ENCODE measurements at places on chromosomes 5 and 9.

GRCh38 chr9:108709126-108709525, 146.7 kb downstream of the ACTL7B start:
- DNase-seq = no peak

DNA sequence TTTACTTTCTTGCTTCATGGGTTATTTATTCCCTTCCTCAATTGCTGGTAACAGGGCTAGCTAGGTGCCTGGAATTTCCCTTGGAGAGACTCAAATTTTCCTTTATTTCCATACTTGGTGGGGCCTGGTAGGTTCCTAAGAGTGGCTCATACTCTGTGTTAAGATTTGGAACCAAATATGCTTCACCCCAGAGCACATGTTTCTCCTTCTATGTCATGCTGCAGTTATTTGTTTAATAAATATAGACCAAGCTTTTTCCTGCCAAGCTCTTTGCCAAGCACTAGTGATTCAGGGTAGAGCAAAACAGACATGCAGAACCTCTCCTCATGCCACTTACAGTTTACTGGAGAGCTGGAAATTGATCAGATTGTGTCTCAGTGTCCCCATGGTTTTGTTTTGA, 290.3 kb upstream of the SGCD start:
- DNase-seq = no peak

DNA sequence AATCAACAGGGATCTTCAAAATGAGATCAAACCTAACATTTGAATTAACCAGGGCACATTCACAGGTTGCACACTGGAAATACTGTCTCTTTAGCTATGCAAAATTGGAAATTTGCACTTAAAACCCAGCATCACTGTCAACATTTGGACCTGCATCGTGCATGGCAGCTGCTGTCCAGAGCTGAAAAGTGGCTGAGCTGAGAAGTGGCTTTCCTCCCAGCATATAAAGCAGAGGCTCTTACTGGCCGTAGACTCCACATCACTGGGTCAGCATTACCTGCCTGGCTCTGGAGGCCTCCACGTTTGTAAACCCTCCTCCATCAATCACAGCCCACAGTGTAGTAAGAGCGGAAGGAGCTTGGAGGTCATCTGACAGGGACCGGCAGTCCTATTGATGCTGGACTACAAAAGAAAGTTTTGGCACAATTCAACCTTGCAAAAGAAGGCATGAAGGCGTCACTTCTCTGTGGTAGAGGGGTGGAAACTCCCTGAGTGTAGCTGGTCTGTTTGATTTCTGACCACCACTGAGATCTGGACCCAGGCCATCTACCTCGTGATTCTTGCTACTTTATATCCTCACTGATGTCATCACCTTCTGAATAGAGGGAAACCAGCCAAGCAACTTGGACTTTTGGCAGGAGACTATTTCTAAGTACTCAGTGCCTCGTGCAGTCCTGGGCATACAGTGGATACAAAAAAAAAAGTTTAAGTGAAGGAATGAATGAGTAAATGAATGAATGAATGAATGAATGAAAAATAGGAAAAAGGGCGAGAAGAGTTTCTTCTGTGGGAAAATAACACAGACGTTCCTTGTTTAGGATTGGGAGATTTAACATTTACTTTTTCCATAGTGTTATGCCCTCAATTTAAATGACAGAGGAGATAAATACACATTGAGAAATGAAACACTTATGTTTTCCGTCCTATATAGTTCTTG, 14.8 kb downstream of the RASEF start:
- DNase-seq = no peak

DNA sequence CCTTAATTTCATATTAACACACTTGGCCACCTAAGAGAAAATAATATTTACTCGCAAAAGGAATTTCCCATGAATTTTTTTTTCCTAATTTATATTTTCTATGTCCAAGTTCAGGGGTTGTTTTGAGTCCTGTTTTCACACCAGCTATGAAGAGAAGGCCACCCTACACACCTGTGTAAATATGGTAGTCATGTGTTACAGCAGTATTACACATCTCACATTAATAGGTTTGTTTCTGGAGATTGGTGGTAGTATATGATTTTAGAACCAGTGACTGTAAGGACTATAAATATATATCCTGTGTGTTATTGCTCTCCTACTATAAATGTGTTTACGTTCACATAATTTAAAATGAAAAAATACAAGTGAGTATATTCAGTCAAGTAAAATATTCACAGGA, 147.5 kb downstream of the PAM start:
- DNase-seq = no peak

GRCh38 chr9:89179895-89180734, 1.5 kb upstream of the SHC3 start:
- DNase-seq = peak; percentile 57

DNA sequence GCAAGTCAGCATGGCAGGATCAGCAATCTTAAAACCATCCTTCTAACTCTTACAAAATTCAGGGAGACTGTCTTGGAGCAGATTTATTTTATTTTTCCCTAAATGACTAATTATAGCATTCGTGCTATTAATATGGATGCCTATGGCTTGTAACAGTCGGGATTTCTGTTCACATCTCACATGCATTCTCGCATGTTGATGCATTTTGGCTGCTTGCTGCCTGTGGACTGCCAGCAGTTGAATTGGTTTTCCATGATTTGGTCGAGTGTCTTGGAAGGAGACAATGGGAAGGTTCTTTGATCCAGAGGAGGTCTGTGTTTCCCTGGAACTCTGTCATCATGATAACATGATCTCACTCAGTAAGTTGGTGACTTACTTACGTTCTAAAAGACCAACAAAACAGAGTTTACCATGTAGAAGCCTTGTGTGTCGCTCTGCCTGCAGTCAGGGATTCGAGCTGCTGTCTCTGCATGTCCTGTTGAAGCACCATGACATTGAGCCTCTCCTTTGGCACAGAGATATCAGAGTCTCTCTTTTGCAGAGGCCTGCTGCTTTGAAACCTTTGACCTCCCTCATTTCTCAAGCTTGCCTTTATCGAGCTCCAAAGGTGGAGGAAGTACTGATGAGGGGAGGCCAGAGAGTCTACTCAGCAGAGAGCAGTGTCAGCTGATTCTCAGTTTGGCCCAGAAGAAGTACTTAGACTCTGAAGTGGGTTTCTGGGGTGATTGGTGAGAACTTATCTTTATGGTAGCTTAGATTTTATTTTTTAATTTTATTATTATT, 82.4 kb downstream of the ARHGAP26 start:
- no peak for DNase-seq

DNA sequence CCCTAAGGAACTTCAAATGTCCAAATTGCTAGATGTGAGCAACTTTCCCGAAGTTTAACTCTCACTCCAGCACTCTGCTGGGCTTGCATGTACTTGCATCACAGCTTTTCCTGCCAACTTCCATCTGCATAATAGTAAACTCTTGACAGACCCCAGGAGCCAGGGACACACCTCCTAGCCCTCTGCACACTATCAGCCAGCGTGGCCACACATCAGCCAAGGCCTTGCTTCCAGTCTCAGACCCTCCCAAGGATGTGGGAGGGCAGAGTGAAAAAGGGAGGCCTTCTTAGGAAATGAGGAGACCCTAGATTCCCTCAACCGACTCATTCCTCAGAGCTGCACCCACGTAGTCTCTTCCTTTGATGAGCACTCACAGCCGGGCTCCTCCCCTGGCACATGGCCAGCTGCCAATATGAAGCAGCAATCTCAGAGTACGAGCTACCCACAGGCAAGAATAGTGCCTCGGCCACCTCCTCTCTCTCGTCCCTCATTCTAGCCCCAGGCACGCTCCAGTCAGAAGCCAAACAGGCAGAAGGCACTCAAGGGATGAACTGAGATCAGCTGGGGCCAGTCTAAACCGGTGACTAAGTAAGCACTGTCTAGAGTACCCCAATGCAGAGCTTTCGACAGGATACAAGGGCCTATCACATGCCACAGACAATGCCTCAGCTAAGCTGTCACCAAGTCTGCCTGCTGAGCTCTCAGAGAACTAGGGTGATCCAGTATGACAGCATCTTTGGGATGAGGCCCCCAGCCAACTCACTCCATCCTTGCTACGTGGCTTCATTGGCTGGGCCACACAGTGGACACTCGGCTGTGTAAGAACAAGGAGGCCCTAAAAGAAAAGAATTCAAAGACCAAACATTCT, 2.3 kb downstream of the P4HA2 start:
- DNase-seq = no peak

DNA sequence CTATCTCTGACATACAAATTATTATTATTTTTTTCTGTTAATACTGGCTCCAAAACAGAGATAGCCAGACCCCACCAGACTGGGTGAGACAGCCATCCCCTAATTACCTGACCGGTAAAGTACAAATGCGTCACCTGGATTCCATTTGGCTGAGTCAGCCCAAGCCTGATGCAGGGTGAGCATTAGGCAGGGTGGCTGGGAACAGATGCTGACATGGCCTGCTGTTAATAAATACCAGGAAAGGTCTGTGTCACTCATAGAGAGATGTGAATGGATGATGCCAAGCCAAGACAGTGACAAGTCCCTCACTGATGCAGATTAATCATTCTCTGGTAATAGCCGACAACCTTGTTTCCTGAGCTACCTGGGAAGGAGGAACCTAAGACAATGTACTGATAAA, 183.5 kb downstream of the TRIM32 start:
- DNase-seq = peak; percentile 20

DNA sequence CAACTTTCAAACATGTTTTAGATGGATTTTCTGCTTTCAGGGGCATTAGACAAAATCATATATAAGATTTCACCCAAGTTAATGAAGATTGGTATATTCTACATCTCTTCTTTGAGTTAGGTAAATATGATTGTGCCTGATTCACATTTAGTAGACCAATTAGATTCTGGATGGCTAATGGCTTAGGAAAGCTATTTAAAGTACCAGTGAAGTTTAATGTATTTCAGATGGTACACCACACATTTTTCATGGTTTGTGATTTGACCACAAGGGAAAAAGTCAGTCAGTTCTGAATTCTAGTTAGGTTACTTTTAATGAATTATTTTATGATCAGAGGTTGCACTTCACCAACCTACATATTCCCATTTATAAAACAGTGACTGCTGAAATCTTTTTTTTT, 409.7 kb downstream of the ADGRV1 start:
- no peak for DNase-seq

DNA sequence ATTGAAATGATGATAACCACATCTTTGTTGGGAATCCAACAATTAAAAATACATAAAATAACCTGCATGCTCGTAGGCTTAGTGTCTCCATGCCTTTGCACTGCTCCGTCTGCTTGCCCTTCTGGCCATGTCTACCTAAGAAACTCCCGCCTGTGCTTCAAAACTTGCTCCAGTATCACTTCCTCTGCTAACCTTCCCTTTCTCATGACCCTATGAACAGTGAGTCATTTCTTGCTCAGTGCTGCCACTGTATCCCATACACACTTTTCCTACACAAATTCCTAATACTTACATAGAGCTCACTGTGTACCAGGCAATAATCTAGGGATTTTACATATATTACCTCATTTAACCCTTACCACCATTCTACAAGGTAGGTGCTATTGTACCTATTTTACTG, 33.5 kb downstream of the TMEM245 start:
- DNase-seq = no peak

- DNase-seq = no peak
Observed at GRCh38 chr9:123742009-123742767, 187.7 kb downstream of the DENND1A start.

DNA sequence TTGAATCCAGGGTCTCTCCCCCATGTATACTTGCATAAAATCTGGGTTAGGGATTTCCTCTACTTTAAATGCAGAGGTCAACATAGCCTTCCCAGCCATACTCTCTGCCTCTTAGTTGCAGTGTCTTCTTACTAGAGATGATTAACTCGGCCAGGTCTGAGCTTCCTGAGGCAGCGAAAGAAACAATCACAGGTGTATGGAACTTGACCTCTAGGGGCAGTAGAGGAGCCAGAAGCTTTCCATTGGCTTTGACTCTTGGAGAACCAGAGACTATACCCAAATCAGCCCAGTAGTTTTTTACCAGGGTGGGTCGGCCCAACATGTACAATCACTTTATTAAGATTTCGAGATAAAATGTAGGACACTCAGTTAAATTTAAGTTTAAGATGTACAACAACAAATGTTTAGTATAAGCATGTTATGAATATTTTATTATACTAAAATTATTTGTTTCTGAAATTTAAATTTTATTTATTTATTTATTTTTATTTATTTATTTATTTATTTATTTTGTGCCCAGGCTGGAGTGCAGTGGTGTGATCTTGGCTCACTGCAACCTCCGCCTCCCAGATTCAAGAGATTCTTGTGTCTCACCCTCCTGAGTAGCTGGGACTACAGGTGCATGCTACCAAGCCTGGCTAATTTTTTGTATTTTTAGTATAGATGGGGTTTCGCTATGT, 48.0 kb upstream of the DMRT3 start:
- peak; percentile 57 for DNase-seq

DNA sequence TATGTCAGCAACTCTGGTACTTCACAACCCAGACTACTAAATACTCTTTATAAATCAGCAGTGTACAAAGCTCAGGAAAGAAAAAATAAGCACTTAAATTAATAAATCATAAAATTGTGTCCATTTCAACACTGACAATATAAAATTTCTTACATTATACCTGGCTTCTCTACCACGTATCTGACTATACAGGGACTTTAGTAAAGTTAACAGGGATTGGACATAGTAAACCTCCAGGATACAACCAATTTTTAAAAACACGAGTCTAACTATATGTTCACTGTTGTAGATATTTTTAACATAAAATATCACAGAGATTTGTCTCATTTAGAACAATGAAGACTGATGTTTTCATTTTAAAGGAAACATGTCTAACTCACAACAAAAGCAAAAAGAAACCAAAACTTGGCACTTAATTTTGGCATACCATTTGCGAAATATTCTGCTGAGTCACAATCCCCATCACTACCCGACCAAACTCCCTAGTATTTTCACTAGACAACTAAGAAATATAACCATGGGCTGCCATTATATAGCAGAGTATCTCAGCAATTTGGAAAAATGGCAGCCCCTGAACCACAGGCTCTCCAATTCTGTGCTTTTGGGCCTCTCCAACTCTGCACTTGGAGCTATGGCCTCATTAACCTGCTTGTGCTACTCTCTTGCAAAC, 14.4 kb downstream of the FAM169A start:
- no peak for DNase-seq

GRCh38 chr5:154598021-154598420, 120.0 kb upstream of the HAND1 start:
- no peak for DNase-seq

GRCh38 chr9:82110881-82111280, 122.3 kb downstream of the SPATA31D1 start:
- DNase-seq = no peak

DNA sequence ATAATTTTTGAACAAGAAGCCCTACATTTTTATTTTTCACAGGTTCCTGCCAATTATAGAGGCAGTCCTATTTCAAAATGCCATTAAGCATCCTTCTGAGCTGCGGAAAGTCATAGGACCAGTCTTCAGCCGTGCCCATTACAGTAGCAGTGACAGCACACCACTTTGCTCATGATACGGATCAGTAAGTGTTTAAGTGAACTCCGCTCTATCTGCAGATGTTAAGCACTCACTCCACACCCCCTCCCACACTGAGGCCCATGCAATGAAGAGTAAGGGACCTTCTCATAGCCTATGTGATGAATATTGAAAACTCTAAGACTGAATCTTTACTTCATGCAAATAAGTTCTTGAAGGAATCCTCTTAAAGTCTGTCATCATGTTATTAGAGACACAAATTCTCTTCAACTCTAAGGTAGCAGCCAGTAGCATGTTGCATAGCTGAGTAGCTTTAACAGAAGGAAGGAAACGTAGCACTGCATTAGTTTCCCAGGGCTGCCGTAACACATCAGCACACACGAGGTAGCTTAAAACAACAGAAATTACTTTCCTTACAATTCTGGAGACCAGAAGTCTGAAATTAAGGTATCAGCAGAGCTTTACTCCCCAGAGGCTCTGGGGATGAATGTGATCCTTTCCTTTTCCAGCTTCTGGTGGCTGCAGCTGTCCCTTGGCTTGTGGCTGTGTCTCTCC, 20.3 kb upstream of the TAF11L2 start:
- DNase-seq = no peak

GRCh38 chr5:33523208-33523771, 82.5 kb downstream of the TARS1 start:
- DNase-seq = no peak

All from iPS DF 6.9 (cell line).